Germinal center (tissue), 1 donor: ENCODE measurements at places on chromosomes 13 and 19.

DNA sequence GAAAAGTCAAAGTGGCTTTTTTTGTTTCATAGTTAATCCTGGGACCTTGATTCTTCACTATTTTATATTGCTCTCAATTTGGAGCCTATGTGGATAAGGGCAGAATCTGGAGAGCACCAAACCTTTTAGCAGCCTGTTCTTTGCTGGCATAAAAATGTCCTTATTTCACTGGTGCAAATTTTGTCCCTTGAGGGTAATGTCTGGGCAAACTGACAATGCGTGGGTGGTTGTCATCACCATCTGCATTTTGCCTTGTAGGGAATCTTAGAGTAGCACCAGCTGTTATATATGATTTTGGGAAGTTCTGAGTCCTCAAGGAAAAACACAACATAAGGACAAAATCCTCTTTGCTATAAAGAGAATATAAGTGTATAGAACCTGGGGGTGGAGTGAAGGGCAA is 336.9 kb upstream of the HTR2A start:
- no peak for DNase-seq

GRCh38 chr19:5251096-5252065 is 89.2 kb downstream of the PTPRS start:
- DNase-seq: no peak

- no peak for DNase-seq
Measured at GRCh38 chr13:25816239-25816638, 235.6 kb downstream of the SHISA2 start.

- DNase-seq: peak; percentile 58
Measured at GRCh38 chr19:54114340-54115108, 933 bp downstream of the TFPT start.

DNA sequence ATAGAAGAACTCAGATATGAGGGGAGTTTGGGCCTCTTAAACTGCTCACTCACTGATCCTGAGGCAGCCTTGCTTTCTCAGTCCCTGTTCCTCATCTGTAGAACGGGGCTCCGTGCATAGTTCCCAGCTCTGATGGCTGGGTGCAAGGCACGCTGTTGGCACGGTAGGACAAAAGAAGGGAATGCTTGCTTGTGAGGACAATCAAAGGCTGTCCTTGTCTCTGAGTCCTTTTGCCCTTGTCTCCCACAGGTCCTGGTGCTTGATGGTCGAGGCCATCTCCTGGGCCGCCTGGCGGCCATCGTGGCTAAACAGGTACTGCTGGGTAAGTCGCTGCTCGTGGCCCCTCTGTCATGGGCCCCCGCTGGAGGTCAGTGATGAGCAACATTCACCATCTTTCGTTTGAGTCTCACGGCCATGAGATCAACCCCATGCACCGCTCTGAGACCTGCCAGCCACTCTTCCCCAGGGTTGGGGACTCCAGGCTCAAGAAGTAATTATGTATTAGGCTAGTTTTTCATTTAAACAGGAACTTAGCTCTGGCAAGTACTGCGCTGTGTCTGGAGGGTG is 2.3 kb downstream of the RPL13A start:
- no peak for DNase-seq

DNA sequence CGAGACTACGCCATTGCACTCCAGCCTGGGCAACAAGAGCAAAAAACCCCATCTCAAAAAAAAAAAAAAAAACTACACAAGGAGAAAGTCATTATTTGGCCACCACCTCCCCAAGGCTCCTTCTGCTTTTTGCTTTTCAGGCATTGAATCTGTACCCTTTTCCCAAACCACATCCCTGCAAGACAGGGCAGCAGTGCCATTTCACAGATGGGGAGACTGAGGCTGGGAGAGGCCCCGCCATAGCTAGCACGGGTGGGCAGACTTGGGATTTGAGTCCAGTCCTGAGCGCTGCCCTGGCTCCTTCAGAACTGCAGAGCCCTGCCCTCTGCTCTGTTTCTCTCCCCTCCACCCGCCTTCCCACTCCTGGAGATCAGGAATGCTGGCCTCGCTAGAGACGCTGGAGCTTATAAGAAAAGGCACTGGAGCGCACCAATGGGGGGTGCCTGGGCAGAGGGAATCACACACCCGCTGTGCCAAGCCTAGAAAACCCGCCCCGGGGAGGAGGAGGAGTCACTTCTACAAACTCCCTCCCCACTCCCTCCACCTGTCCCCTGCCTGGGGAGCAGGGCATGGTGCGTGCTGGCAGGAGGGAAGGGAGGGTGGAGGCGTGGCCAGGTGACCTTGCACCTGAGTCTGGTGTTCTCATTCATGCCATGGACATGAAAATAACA is 17.6 kb downstream of the TJP3 start:
- DNase-seq: no peak

DNA sequence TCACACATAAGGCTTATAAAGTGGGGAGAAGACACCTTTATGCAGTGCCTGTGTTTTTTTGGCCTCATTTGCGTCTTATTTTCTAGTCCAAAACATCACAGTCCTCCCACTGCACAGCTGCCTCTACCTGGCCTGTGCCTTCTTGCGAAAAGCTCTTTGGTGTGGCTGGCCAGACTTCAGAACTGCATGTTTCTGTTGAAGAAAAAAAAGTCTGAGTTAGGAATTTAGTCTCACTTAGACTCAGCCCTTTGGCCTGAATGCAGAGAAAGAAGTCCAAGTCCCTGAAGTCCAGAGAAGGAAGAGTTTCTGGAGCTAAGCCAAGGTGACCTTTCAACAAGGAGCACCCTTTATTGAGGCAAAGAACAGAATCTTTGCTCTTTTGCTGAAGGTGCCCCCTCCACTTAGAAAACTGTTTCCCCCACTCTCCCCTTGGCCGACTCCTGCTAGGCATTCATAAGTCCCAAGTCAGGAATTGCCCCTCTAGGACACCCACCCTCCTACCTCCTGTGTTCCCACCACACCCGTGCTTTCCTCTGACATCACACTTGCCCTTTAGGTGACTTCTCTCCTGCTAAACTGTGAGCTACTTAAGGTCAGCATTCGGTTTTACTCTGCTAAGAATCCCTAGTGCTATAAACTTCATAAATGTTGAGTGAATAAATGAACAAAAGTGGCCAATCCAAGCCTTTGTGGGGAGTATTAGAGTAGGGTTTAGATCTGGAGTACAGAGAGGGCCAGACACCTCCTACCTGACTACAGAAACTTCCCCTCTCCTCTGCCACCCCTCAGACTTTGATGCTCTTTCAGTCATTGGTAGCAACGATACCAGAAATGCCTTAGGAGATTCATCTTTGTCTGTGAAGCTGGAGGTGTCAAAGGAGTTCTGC is 226.8 kb downstream of the LACC1 start:
- DNase-seq: no peak

GRCh38 chr13:91214031-91214430 is 133.5 kb upstream of the MIR17HG start:
- no peak for DNase-seq
